ENCODE measurements at places on chromosomes 2 and 18. TPM values are rescaled to one million over a fixed set of nuclear protein-coding genes. Genes with fewer than 3 reads are reported as not detected.

The TBR1 gene
- total RNA-seq, result not detected

The GAREM1 gene
- total RNA-seq, result 2.2 TPM

The LYG2 gene
- not detected for total RNA-seq

The FAM210A gene
- total RNA-seq, result 7.9 TPM

The IMMT gene
- 81.5 TPM for total RNA-seq

The NOSTRIN gene
- not detected for total RNA-seq

The PCARE gene
- not detected for total RNA-seq

The HK2 gene
- 4.6 TPM for total RNA-seq

The NR4A2 gene
- total RNA-seq, result 0.34 TPM

The TMEM182 gene
- total RNA-seq, result 1.7 TPM

The CCL20 gene
- total RNA-seq, result 2.2 TPM

The HOXD8 gene
- total RNA-seq, result not detected

The ABHD1 gene
- not detected for total RNA-seq

The RAB6C gene
- not detected for total RNA-seq

The PTPN2 gene
- total RNA-seq, result 29.1 TPM

The AGXT gene
- not detected for total RNA-seq

The NMUR1 gene
- not detected for total RNA-seq

The OSR1 gene
- 22.9 TPM for total RNA-seq

The POTEC gene
- not detected for total RNA-seq

The GALM gene
- 10.9 TPM for total RNA-seq

The ABI2 gene
- 27.2 TPM for total RNA-seq

The VIT gene
- not detected for total RNA-seq

The CRACDL gene
- under 0.01 TPM for total RNA-seq

The UPP2 gene
- not detected for total RNA-seq

The ABCA12 gene
- total RNA-seq, result not detected

The PLA2R1 gene
- total RNA-seq, result 1.5 TPM

The SLC8A1 gene
- 11.9 TPM for total RNA-seq

The IGFBP2 gene
- 38.7 TPM for total RNA-seq

The LAMA1 gene
- 6.2 TPM for total RNA-seq

The CNGA3 gene
- total RNA-seq, result not detected

The LYPD6 gene
- total RNA-seq, result 4.5 TPM

The STEAP3 gene
- 30.8 TPM for total RNA-seq

The MTLN gene
- 77.5 TPM for total RNA-seq

The CGREF1 gene
- total RNA-seq, result 1.5 TPM

The RPS27A gene
- total RNA-seq, result 1,202 TPM

The SULT1C4 gene
- 0.50 TPM for total RNA-seq

The M1AP gene
- total RNA-seq, result not detected

The CFAP65 gene
- total RNA-seq, result not detected

Measured in bronchus fibroblast of lung (primary cell).